Anterior cingulate cortex (tissue), 58 donors: ENCODE measurements at places on chromosomes 5 and 9.

DNA sequence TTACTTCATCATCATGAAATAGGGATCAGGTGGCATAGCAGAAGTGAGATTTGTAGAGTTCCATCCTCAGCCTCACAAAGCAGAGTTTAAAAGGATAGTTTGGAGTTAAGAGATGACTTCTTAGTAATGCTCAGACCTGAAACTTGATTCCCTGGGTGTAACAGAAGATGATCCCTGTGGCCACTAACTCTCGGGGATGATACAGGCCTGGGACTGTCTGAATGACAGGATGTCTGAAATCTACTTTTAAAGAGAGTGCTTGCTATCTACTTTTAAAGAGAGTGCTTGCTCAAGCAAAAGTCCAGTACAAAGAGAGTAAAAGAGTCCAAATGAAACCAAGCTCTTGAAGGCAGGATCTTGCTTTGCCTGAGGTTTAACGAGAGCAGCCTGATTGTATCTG, 14.6 kb downstream of the ADAMTS16 start:
- no peak for DNase-seq

- no peak for DNase-seq
These were observed 76.4 kb upstream of the NUDT12 start for GRCh38 chr5:103638979-103639378.

GRCh38 chr5:75620184-75620959, 9.1 kb downstream of the ANKDD1B start:
- DNase-seq, result no peak

- no peak for DNase-seq
These were observed 2.7 kb downstream of the PCDHGC3 start for GRCh38 chr5:141478321-141478945.

- DNase-seq, result no peak
These were observed 19.5 kb upstream of the SERINC5 start for GRCh38 chr5:80275347-80275746.

- DNase-seq, result no peak
These were observed 567.7 kb downstream of the TLR4 start for GRCh38 chr9:118271936-118272335.

- DNase-seq, result no peak
These were observed 38.1 kb downstream of the INSYN2B start for GRCh38 chr5:169942181-169942580.

- DNase-seq, result no peak
These were observed 12.2 kb upstream of the HSPB3 start for GRCh38 chr5:54443270-54443669.

- DNase-seq, result no peak
These were observed 559.2 kb downstream of the PSAT1 start for GRCh38 chr9:78856144-78856543.

DNA sequence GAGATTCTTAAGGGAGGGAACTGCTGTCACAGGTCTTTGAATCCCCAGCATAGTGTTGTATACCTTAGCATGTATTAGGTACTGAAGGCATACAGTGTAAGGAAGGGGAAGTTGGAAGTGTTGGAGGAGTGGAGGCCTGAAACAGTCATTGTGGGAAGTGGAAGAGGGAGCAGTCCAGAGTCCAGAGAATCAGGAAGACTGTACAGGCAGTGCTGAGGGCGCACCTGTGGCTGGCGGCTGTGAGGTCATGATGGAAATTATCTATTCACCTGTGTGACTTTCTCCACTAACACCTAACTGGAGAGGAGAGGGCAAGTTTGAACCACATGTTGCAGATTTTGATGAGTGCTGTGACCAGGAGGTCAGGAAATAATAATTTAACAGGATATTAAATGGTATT, 119.7 kb upstream of the NIPBL start:
- DNase-seq, result no peak

GRCh38 chr5:126998201-126998631, 32.1 kb downstream of the MARCHF3 start:
- DNase-seq, result no peak

GRCh38 chr5:170416526-170416925, 27.4 kb upstream of the KCNMB1 start:
- no peak for DNase-seq

DNA sequence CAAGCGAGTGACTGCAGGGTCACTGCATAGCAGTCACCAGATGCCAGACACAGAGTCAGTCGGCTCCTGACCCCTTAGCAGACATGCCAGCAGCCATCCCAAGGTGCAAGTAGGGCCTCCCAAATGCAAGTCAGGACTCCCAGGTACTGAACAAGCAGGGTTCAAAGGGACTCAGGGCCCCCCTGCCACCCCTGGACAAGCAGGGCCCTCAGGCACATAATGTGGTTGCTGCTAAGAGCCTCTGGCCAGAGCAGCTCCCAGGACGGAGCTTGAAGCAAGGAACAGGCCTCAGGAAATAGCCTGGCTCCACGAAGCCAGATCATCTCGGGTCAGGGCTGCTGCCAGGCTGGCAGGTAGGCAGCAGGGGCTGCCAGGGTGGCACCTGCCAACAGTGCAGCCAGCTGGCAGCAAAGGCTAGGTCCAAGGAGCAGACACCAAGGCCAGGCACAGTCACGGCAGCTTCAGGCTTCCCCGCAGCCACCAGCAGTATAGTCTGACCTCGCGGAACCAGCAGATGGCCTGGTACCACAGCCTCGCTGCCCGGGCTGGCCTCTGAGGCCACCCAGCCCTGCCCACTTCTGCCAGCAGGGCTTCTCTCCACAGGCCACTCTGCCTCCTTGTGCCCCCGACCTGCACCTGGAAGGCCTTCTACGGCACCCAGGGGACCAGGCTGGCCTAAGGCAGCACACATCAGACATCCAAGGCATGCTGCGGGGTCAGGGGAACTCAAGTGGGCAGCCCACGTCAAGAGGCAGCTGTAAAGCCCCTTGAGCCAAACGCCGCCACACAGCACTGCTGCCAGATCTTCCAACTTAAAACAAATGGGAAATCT, 7.4 kb downstream of the EEIG1 start:
- DNase-seq, result peak; percentile 37

DNA sequence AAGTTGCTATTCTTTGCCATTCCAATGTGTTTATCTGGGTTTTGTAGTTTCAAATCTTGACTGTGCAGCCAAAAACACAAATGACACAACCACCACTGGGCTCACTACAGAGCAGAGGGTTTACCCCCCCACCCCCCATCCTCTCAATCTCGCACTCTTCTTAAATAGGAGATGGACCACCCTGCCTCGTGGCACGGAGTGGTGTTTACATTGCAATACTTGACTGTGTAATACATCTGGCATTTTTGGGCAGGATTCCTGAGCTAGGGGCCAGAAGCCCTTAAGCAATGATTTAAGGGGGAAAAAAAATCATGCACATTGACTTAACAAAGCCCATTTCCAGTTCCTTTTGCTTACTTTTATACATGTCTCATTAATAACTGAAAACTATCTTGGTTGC, 19.0 kb downstream of the PTCH1 start:
- DNase-seq, result no peak

- DNase-seq, result no peak
These were observed 25.5 kb downstream of the ERAP2 start for GRCh38 chr5:96901841-96902240.

DNA sequence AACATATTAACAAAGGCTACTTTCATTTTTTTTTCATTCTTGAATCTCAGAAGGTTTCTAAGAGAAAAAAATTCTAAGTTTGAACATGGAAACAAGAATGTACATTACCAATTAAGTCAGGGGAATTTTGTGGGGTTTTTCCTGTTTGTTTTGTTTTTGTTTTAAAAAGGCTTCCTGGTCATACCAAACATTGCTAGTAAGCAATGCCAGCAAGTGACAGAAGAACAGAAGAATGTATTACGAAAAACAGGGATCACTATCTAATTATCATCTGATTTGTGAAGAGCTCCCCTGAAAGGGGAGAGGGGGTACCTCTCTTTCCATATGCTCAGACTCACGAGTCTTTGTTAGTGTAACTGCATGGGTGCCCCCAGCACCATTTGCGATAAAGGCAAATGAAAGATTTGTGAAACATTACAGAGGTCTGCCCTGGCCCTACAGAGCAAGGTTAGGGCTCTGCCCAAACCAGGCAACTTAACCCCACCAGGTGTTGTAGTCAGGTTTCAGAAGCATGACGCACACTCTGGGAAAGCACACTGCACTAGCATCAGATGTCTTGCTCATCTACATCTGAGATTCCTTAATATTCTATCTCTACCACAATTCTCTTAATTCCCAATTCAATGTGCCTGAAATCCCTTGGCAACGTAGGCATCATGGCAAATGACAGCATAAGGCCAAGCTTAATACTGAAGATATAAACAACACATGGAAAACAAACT, 268.2 kb downstream of the MLLT3 start:
- no peak for DNase-seq

- no peak for DNase-seq
These were observed 72.6 kb downstream of the GTF3C4 start for GRCh38 chr9:132742821-132743311.
